ENCODE measurements at places on chromosomes 11 and 22.
A peak's percentile ranks its signal among the peaks of the same experiment; 100 is the strongest.

DNA sequence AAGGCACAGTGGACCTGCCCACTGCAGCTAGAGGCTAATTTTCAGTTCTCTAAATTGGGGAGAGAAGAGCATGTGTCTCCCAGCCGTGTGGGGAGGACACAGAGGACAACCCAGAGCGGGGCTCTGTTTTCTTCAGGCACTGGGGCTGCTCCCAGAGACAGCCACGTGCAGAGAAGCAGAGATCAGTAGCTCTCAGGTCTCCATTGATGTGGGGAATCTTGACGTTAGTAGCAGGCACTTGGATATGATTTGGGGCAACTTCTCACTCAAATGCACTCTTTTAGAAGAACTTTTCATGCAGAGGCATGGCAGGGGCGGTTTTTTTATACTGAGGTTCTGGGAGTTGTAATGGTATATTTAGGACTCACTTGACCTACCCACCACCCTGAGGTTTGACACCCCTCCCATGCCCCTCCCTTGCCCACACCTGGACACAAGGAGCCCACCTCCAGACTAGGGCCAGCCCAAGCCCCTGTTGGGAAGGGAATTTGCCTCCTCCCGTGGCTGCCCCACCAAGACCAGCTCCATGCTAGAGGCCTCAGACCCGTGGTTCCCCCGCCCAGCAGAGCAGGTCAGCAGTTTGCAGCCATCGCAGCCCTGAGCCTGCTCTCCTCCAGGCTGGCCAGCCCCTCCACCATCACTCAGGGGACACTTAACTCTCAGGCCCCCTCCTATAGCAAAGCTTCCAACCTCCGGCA lies 94.2 kb upstream of the RTL6 start:
- DNase-seq = no peak

- DNase-seq = no peak
These were observed 640.2 kb downstream of the LRRC4C start for GRCh38 chr11:40819230-40819629.

GRCh38 chr11:122717264-122717867 lies 61.8 kb downstream of the UBASH3B start:
- DNase-seq = no peak

DNA sequence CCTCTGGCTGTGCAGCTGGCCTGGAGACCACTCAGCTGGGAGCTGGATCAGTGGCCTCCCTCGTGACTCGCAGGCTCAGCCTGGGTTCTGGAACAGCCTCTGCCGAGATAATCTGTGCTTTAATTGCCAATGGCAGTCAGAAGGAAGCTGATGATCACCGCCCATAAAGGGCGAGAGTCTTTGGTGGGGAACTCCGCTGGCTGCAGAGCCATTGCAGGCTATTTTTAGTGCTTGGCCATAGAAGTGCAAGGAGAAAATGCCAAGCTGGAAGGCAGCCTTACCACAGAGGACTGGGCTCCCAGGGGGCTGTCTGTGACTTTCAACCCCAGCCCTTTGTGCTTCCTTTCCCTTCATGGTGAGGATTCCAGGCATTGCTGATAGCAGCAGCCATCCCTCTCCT lies 62.2 kb upstream of the TENM4 start:
- DNase-seq = no peak

GRCh38 chr11:46659908-46660307 lies 40.5 kb downstream of the ARHGAP1 start:
- no peak for DNase-seq

GRCh38 chr11:12199231-12199948 lies 89.0 kb downstream of the MICAL2 start:
- DNase-seq = no peak

DNA sequence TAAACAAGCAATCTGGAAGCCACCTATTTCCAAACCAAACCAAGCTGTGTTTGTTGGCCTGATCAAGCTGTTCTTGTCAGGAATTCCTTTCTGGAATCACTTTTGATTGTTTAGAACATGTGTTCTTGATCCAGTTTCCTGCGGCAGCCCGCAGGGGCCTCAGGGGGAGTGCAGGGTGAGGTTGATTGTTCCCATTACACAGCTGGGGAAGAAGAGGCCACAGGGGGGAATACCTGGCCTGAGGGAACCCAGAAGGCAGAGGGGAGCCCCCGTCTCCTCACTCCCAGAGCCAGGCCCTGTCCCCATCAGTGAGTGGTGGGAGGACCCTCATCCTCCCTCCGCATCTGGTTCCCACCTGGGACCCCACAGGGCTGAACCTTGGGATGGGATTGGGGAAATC lies 4.2 kb downstream of the MRGPRD start:
- no peak for DNase-seq

- DNase-seq = no peak
These were observed 11.8 kb upstream of the KCNE3 start for GRCh38 chr11:74478877-74479731.

- no peak for DNase-seq
These were observed 4.0 kb downstream of the RRP8 start for GRCh38 chr11:6599449-6599848.

- DNase-seq = peak; percentile 4
These were observed 38.2 kb downstream of the PITPNB start for GRCh38 chr22:27880778-27881394.

GRCh38 chr11:68044145-68044813 lies 5.5 kb downstream of the TCIRG1 start:
- DNase-seq = peak; percentile 60

DNA sequence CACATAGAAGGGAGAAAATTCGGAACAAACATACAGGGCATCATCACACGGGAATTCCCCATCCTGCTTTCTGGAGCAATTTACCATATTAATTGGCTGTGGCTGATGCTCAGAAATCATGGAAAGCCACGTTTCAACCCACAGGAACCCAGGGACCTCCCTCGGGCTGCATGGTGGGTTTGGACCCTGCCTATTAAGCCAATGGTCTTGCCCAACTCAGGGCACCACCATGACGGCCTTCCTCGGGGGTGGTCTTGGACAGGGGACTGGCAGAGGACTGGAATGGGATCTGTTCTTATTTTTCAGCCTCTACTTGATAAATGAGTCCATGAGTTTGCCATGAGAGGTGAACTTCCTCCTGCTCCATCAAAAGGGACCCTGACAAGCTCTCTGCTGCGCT lies 374.0 kb downstream of the SHANK2 start:
- no peak for DNase-seq

- DNase-seq = no peak
These were observed 23.7 kb upstream of the CBX7 start for GRCh38 chr22:39176143-39176713.

- no peak for DNase-seq
These were observed 9.4 kb downstream of the C11orf97 start for GRCh38 chr11:94521684-94522083.

DNA sequence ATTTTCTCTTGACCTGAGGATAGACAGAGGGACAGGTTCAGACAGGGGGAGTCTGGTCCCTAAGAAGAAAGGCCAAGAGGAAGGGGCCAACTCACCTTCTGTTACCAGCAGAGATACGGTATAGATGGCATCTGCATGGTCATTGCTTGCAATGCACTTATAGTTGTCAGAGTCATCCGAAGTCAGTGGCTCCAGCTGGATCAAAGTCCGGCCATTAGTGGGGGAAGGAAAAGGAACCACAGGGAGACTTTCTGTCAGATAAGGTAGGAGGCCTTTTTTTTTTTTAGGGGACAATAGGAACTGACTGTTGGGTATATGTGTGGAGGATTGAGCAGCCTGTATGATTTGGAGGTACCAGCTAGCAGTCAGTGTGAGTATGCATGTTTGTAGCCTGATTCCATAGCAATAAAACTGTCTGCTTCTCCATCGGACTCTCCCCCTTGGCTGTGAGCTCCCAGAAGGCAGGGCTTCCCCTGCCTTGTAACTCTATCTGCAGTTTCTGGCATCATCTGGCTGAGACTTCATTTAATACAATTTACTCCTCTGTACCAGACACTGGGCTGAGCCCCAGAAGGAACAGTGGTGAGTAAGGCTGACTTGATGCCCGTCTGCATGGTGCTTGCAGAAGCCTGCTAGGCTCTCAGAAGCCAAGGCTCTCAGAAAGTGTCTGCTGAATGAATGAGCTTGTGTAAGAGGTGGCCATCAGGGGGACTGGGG lies 5.7 kb downstream of the IGSF22 start:
- no peak for DNase-seq

DNA sequence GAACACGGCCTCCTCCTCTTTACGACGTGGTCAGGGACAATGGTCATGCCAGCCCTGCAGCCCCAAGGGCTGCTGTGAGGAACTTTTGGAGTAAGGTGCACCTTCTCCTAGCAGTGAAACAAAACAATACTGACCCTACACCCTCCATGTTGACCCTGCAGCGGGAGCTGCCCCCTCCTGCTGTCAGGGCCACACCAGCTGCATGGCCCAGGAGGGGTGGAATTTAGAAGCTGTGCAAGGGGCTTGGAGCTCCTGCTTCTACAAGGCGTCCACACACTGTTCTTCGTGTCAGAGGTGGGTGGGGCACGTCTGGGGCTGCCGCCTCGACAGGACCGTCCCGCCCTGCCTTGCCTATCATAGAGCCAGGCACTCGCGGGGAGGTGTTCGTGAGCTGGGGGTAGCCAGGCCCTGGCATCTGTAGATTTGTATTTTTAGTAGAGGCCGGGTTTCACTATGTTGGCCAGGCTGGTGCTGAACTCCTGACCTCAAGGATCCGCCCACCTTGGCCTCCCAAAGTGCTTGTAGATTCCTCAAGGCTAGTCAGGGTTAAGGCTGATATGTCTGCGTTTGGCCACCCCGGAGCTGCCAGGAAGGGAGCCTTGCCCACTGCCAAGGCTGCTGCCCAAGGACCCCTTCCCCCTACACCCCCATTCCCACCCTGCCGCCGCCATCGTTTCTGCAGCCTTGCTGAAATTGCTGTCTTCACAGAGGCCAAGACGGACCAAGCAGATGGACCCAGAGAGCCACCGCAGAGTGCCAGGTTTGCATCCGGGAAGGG lies 15.9 kb downstream of the INCENP start:
- DNase-seq = no peak

DNA sequence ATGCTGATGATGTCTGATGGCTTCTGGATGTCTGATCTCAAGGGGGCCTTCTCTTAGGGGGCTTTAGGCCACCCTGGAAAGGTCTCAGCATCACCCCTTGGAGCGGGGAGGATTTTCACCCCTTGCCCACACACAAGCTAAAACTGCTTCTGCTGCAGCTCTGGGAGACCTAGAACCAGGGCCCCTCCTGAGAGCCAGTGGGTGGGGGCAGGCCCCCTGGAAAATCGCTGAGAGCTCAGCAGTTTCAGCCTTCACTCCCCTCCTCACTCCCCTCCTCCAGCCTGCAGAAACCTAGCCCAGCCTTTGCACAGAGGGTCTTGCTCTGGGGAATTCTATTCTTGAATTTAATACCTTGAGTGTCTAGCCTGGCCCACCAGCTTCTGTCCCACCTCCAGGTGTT lies 17.2 kb downstream of the CD6 start:
- DNase-seq = no peak

DNA sequence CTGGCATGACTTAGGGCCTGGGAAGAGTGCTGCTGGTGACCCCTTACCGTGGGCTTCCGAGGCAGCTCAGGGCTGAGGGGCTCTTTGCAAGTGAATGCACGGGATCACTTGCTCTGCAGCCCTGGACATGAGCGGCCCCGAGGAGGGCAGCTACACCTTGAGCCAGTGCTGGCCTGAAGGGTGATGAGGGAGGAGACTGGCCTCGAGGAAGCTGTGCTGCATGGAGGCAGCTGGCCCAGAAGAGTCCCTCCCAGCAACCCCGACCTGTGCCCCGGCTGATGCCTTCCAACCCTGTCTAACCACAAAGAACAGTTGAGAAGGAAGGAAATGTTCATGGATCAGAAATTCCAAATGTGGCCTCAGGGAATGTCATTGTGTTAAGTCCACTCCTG lies 45.2 kb downstream of the TBX1 start:
- DNase-seq = no peak

- no peak for DNase-seq
These were observed 15.2 kb downstream of the SAA4 start for GRCh38 chr11:18221274-18221876.

- DNase-seq = peak; percentile 2
These were observed 148.2 kb upstream of the SNX19 start for GRCh38 chr11:131064373-131064991.

GRCh38 chr11:3109921-3110706 lies 52.9 kb upstream of the CARS1 start:
- DNase-seq = no peak

- no peak for DNase-seq
These were observed 7.1 kb upstream of the SCGB2A1 start for GRCh38 chr11:62201376-62201775.

DNA sequence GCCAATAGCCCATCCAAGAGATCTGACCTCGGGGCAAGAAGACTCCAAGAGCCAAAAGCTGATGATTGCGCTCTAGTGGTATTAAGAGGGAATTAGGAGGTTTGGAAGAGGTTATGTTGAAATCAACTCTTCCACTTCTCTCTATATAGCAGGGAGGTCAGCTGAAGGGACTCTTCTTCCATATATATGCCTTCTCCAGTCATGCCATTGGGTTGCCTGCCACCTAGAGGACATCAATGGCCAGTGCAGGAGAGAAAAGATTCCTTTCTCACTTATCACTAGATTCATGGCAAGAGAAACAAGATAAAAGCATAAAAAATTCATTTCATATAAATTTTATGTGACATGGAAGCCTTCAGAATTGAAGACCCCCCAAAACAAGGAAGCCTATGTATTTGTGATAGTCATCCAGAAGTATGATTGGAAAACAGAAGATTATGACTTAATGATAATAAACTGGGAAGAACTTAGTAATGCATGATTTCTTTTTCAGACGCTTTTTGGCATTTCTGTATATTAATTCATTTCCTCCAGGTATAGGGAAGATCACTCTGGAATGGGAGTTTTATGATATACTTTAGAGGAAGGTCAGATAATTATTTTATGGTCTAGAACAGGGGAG lies 435.1 kb upstream of the DDI1 start:
- DNase-seq = peak; percentile 15

- DNase-seq = no peak
These were observed 119.8 kb downstream of the KCNQ1OT1 start for GRCh38 chr11:2580061-2580421.

DNA sequence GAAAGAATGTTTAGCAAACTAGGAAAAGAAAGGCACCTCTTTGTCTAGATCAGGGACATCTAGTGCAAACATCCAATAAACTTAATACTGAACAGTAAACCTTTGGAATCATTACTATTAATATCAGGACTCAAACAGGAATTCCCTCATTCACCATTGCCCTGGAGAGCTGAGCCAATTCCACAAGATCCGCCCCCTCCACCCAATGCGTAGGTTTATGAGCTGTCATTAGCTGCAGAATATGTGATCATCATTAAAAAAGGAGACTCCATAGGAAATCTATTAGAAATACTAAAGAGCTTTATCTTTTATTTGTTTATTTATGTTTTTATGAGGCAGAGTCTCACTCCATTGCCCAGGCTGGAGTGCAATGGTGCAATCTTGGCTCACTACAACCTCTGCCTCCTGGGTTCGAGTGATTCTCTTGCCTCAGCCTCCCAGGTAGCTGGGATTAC lies 5.5 kb downstream of the IL17REL start:
- DNase-seq = no peak

DNA sequence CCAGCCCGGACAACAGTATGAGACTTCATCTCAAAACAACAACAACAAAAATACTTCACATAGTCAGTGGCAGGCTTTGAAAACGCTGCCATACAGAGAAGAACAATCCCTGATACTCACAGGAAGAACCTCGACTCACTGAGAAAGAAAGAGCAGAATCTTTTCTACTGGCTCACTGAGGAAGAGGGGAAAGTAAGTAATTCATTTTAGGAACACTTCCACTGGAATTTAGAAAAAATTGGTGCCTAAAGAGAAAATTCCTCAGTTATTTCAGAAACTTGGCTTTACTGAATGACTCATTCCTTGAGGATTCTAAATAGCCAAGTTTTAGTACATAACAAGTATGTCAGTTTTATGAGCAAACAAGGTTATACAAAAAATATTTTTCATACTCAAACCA lies 12.3 kb downstream of the NARS2 start:
- no peak for DNase-seq

All from SHP77 treated with DMSO at 0.1 percent for 48 hours (cell line).